Caco-2 (cell line): ENCODE measurements at places on chromosomes 4 and X.

DNA sequence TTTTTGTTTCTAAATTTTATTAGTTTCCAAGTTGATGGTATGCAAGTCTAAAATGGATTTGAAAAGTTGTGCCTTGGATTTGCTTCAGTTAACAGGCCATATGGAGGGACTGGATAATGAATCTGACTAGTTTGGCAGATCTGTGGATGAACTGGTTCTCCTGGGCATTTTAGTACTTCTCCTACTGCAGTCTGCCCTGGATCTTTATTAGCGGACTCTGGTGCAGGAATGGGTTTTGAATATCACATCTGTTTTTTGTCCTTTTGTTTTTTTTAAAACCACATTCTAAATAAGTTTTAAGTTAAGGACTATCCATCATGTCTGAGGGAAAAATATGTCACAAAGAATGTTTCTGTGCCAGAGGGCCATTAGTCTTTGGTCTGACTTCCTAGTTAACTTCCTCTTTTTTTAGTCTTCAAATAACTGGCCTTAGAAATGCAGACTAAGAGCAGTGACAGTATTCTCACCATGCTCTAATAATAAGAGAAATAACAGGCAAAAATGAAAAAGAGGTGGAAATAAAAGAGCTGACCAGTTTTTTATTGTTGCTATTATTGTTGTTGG is 13.9 kb upstream of the DCK start:
- no peak for DNase-seq

GRCh38 chr4:145703850-145704497 is 24.0 kb downstream of the C4orf51 start:
- no peak for DNase-seq

DNA sequence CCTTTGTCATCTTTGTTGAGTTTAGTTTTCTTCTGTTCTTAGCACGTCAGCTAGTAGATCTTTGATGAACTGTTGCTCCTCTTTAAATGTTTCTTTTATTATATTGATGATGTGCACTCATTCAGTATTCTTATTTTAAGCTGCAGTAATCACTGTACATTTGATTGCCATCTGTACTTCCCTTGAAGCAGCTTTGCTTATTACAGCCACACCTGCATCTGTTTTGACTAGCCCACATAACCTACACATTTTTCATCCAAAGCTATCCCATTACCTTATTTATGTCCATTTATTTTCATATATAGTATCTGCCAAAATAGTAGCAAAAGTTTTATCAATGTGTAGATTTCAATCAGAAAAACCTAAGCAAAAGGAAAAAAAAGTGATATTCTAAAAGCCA is 23.9 kb upstream of the GUCY1B1 start:
- DNase-seq: no peak

DNA sequence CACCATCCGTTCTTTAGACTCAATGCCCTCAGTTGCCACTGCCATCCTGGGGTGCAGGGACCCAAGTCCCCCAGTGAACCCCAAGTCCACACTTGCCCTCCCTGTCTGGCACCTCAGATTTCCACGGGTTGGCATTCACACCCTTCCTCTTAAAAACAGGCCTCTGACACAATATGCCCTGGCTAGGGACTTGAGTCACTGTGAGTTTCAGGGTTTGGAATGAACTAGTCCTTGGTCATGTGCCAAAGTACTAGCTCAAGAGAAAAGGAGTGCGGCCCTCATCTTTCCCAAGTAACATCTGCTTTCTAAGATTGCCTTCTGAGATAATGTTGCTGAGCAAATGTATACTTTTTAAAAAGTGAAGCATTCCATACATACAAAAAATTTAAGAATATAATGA is 134.0 kb downstream of the MID1 start:
- no peak for DNase-seq

DNA sequence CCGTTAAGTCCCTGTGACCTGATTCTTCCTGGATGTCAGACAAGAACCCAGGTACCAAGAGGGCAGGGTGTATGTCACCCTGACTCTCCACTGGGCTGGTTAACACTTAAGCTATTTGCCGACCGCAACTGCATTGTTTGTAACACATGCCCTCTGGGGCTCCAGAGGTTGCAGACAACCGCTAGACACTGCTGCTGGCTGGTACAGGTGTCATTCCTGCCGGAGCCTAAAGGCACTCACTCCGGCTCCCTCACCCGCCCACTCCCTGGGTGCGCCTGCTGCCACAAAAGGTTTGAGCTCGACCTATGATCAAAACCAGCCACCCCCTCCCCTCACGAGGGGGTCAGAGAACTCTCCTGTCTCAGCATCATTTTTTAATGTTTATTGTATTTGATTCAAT is 208.2 kb downstream of the FAT4 start:
- no peak for DNase-seq

DNA sequence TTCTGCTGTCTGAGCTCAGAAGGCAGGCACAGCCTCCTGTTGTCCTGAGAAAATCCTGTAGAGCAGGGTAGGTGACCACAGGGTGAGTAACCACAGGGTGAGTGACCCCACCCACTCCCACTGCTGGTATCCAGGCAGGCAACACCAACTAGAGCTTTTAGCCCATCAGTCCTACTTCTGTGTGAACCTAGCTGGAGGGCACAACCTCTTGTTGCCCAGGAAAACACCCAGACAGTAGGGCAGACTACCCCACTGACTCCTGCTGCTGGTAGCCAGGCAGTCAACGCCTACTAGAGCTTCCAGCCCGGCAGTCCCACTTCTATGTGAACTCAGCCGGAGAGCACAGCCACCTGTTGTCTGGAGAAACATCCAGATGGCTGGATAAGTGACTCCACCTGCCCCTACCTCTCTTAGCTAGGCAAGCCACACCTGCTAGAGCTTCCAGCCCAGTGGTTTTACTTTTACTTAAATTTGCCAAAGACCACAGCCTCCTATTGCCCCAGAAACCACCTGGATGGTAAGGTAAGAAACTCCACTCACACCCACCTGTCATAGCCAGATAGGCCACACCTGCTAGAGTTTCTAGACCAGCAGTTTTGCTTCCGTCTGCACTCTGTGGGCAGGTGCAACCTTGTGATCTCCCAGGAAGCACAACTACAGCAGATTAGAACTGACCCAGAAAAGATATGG is 371.6 kb downstream of the INPP4B start:
- DNase-seq: peak; percentile 15

DNA sequence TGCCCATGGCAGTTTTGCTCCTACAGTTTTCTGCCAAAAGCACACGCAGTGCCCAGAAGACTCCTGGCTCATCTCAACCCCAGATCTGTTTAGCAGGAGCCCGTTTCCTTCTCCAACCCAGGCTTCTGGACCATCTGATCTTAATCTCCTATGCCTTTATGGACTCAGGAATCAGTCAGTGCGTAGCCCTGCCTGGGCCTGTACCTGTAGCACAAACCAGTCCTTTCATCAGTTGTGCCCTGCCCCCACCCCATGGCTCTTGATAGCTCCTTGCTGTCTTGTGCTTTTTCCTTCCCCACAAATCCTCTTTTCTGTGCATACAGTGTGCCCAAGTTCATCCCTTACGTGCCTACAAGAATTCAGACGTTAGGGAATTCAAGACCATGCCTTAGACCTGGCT is 1.5 kb downstream of the ZNF718 start:
- no peak for DNase-seq
